ENCODE measurements at places on chromosomes 16 and 17. TPM values are rescaled to one million over a fixed set of nuclear protein-coding genes. Genes with fewer than 3 reads are reported as not detected.

Gene SCNN1B
- total RNA-seq = not detected

Gene NUPR1
- total RNA-seq = 38.1 TPM

Gene PAQR4
- total RNA-seq = 23.5 TPM

Gene PPP1R27
- total RNA-seq = not detected

Gene FNDC8
- total RNA-seq = not detected

Gene DLG4
- total RNA-seq = 7.5 TPM

Gene SOX15
- total RNA-seq = not detected

Gene ZG16B
- total RNA-seq = 2.7 TPM
